Stimulated activated CD8-positive, alpha-beta memory T cell treated with anti-CD3 and anti-CD28 coated beads, Interleukin-2, amount 100 ng/mL, for 48 hours (primary cell): ENCODE measurements at places on chromosomes 13 and 19.

DNA sequence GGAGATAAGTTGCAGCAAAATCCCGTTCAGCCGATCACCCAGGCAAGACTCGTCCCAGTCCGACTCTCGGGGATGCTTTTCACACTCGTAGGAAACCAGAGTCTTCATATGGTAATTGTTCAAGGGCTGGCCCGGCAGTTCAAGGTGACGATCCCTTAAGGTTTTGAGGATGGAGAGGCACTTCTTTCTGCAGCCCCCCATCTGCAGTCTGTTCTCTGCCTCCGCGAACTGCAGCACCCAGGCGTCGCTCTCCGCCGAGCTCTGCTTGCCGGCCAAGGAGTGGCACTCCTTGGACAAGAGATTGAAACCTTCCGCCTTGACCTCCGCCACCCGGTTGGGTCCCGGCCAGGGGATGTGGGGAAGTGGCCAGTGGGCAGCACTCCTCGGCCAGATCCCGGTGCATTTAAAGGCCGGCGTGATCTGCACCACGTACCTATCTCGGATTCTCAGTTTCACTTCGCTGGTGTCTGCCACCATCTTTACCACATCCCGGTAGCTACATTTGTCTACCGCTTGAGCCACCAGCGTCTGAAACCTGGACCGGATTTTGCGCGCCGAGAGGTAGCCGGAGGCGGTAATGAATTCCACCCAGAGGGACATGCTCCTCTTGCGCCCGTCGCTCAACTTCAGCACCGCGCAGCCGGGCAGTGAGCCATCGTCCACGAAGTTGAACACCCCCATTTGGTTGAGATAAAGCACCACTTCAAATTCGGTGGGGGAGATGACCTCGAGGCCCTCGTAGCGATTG is 1.1 kb downstream of the MAB21L1 start:
- DNase-seq, result no peak

- no peak for DNase-seq
These were observed 31.3 kb downstream of the SIAH3 start for GRCh38 chr13:45820106-45820838.

DNA sequence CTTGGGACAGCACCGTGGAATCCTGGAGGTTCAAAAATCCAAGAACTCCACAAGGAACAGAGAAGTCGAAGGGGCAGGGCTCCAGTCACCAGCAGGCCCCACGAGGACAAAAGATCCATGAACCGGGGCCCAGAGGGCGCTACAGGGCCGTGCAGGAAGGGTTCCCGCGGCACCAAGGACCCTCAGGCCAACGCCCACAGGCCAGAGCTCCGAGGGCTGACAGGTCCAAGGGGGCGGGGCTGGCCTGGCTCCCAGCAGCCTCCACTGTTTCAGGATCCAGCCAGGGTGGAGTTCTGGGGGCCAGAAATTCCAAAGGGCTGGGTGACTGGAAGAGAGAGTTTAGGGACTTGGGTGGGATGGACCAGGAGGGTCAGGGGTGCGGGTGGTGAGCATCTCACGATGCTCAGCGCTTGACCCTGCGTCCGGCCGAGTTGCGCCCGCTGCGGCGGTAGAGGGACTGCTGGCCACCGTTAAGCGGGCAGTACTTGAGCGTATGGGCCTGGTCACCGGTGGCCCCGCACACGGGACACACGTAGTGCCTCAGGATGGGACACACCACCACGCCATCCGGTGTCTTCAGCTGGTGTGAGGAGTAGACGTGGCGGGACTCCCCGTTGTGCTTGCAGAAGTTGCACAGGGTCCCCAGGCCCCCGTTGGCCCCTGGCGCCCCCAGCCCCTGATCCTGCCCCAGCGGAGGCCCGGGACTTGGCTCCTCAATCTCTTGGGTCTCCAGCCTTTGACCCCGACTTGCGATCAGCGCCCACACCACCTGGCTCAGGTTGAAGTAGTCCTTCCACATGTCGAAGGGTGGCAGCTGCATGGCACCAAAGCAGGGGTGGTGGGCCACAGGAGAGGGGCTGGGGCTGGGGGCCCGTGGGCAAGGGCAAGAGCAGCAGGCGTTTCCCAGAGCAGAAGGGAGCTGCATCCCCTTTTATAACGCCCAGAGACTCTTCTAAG is at the start of gene NANOS2:
Gene NANOS2, minus strand, starts transcription at position 905 of the 957 bp plus-strand sequence. Its CDS starts 85 bp downstream, at position 820.
- DNase-seq, result no peak

GRCh38 chr13:106104281-106104901 is 431.1 kb downstream of the EFNB2 start:
- DNase-seq, result no peak

DNA sequence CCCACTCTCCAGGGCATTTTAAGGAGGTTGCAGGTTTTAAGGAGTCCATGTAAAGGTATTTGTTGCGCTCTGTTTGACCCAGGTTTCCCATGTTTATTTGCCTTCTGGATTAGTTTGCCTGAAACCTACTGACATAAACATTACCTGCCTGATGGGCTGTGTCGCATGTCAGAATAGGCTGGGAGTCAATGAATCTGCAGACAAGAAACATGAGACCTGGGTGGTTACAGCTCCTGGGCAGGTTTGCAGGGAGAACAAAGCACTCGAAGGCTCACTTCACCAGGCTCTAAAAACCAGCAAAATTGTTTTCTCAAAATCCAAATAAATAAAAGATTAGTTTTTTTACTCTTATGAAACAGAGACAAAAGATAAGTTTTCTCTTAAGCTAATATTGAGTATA is 114.4 kb upstream of the SERTM1 start:
- DNase-seq, result no peak

DNA sequence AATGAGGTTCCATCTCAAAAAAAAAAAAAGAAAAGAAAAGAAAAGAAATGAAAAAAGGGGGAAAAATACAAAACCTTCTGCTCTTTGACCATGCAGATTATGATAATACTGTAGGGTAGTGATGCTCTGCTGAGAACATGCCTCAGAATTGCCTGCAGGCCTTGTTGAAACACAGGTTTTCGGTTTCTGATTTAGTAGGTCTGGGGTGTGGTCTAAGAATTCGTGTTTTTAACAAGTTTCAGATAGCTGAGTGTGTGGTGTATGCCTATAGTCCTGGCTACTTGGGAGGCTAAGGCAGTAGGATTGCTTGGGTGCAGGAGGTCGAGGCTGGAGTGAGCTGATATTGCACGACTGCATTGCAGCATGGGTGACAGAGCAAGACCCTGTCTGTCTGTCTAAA is 14.9 kb upstream of the CYP2B6 start:
- no peak for DNase-seq

- DNase-seq, result no peak
These were observed 10.8 kb downstream of the JOSD2 start for GRCh38 chr19:50500060-50500752.

DNA sequence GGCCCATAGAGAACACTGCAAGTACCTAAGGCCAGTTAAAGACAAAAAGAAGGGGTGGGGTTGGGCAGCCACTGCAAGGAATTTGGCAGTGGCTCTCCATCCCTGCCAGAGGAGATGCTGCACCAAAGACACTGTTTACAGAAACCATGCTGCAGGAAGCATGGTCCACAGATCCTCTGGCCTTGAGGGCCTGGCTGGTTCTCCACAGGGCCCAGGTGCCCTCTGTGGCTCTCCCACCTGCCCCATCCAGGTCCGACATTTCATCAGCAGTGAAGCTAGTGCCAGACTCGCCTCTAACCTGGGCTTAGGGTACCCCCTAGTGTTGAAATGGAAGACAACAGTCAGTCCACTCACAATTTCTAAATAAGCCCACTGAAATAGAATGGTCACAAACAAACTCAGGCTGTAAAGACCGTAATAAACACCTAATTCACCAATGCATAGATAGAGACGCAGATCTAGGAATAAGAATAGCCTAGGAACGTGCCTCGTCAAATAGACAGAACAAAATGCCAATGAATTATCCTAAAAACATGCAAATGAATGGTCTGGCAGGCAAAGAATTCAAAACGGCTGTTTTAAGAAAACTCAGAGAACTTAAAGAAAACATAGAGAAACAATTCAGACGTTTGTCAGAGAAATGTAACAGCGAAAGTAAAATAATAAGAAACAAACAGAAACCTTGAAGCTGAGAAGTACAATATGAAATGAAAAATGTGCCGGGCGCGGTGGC is 23.3 kb downstream of the LYPD4 start:
- peak; percentile 17 for DNase-seq

DNA sequence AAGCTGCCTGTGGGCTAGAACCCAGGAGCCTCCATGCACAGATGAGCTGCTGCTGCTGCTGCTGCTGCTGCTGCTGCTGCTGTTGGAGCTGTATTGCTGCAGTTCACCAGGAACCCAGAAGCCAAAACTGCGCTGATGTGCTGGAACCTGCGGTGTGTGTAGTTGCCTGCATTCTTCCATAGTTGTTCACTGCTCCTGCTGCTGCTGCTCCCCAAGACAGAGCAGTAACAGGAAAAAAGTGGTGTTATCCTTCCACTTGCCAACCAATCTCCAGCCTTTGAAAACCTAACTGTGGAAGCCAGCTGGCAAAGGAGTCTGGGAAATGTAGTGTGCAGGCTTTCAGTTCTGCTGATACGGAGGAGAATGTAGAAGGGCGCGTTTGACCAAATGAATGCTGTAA is 37.9 kb downstream of the ARHGAP35 start:
- DNase-seq, result no peak

DNA sequence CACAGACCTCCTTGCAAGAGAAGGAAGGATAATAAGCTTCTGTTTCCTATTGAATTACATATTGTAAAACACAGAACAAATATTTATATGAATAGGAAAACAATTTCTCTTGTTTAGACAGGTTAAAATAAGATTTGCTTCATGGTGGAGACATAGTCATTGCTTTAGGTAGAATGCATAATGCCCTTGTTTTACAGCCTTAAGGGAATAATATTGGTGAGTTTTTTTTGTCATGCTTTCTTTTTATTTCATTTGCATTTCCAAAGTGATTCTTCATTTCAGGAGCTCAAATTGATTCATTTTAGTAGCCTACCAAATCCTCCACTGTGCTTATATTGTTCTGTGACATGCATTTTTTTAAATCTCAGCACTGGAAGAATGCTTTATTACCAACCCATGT is 690.7 kb downstream of the OLFM4 start:
- DNase-seq, result no peak

- no peak for DNase-seq
These were observed 4.5 kb downstream of the LDLR start for GRCh38 chr19:11093689-11094238.

- DNase-seq, result no peak
These were observed 211.5 kb downstream of the KLF12 start for GRCh38 chr13:73922493-73923393.

DNA sequence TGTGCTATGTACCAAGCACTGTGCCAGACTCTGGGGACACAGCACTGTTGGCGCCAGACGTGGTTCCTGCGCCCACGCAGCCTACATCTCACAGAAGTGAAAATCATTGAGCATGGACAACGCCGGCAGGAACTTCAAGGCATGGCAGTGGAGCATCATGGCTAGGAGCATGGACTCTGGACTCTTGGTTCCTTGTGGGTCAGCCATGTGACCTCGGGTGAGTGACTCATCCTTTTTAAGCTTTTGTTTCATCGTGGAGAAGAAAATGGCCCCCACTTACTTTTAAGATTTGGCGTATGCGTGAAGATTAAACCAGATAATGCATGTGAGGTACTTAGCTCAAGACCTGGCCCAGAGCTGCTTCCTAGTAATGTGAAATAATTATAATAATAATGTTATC is 988.5 kb downstream of the UQCRFS1 start:
- DNase-seq, result no peak

DNA sequence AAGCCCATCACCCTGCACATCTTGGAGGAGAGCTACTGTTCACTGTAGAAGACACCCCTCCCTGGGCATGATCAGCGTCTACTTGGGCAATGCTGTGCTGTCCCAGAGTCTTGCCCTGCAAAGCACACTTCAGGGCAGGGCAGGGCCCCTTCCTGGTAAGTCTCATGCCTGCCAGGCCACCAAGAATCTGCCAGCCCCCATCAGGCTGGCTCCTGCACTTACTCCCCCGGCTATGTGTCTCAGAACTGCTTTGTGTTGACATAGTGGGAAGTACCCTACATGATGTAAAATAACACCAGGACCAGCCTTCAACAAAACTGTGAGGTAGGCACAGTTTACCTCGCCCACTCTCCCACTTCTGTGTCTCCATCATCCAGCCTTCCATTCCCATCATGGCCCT is 27.8 kb upstream of the ATP12A start:
- DNase-seq, result no peak

DNA sequence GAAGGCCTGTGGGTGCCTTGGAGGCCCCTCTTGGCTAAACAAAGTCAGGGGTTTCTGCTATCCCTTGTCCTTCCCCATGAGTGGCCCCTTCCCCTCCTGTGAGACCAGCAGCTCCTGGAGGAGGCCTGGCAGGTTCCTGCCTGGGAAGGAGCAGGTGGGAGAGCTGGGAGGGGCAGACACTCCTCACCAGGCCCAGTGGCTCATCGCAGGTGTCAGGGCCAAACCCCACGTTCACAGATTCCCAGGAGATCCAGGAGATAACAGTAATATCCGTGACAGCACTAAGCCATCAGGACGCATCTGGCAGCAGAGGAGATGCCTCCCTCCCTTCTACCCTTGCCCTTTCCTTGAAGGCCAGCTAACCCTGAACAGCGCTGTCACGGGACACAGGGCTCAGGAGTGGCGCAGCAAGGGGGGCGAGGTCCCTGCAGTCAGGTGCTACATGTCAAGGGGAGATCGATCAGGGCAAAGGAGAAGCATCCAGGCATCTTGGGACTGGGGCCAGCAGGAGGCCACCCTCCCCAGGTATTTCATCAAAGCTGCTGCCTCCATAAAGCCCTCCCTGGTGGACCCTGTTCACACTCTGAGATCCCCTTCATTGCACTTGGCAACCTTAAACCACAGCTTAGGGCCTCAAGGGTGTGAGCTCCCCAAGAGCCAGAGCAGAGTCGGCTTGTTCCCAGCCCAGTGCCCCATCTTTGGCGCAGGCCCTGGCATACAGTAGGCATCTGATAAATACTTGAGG is 4.8 kb downstream of the CEBPA start:
- no peak for DNase-seq

DNA sequence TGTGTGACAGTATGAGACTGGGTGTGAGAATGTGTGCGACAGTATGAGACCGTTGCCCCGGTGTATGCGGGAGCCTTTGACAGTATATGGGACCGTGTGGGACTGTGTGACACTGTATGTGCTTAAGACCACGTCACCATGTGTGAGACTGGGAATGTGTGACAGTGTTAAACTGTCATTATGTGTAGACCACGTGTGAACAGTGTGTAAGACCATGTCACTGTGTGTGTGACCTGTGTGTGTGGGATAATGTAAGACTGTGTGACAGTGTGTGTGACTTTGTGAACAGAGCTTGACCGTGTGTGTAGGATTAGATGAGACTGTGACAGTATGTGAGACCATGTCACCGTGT is 549 bp downstream of the ZNF583 start:
- DNase-seq, result no peak

DNA sequence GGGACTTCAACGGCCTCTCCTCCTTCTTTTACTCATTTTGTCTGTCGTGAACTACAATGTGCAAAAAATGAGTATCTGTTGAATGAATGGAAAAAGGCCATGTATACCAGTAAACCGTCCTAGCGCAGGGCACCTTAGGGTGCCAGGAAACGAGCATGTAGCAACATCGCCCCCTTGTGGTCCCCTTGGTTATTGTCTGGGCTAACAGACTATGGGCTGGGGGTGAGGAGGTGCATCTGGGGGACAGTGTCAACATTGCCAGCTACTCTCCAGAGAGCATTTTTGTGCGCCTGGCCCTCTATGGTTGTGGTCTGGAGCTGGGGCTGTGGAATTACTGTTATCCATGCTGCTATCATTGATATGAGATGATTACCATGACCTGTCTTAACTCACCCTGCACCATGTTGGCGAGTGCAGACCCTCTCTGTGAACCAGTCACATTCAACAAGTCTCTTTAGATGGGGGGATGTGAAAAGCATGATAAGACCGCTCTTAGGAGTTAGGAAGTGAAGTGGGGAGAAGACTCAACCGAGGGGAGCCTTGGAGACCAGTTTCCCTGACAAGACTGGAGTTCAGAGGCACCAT is 22.8 kb upstream of the SIGLEC11 start:
- DNase-seq, result peak; percentile 66
